ENCODE measurements at places on chromosomes 2 and 18. TPM values are rescaled to one million over a fixed set of nuclear protein-coding genes. Genes with fewer than 3 reads are reported as not detected.

- no peaks in the 10 kb centered on the region for H3K36me3 ChIP-seq
- H3K27ac ChIP-seq = no peak overlapping the region
- no peak overlapping the region for H3K4me3 ChIP-seq
- no peaks in the 10 kb centered on the region for H3K27me3 ChIP-seq
These were observed 31.2 kb upstream of the HPCAL1 start for GRCh38 chr2:10271509-10271908.

The IL1RL2 gene
- total RNA-seq = 1.9 TPM

- H3K4me1 ChIP-seq = no peaks in the 10 kb centered on the region
- H3K27me3 ChIP-seq = peaks cover 3% of the 10 kb centered on the region
- H3K4me3 ChIP-seq = no peak overlapping the region
These were observed 124.8 kb downstream of the PXDN start for GRCh38 chr2:1619556-1619955.

DNA sequence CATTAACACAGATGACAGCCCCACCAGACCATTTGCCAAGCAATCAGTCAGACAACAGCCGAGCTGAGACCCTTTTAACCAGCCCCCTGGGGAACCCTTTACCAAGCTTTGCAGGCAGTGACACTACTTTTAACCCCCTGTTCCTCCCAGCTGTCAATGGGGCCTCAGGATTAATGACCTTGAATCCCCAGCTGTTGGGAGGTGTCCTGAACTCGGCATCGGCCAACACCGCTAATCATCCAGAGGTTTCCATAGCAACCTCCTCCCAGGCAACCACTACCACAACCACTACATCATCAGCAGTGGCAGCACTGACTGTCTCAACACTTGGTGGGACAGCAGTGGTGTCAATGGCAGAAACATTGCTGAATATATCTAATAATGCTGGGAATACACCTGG, 160.9 kb upstream of the EPC2 start:
- no peak for DNase-seq
- no peak overlapping the region for H3K27ac ChIP-seq
- no peak overlapping the region for H3K4me3 ChIP-seq
- H3K36me3 ChIP-seq = no peaks in the 10 kb centered on the region
- H3K27me3 ChIP-seq = no peaks in the 10 kb centered on the region
